ENCODE measurements at places on chromosomes 5 and 9. TPM values are rescaled to one million over a fixed set of nuclear protein-coding genes. Genes with fewer than 3 reads are reported as not detected.

DNA sequence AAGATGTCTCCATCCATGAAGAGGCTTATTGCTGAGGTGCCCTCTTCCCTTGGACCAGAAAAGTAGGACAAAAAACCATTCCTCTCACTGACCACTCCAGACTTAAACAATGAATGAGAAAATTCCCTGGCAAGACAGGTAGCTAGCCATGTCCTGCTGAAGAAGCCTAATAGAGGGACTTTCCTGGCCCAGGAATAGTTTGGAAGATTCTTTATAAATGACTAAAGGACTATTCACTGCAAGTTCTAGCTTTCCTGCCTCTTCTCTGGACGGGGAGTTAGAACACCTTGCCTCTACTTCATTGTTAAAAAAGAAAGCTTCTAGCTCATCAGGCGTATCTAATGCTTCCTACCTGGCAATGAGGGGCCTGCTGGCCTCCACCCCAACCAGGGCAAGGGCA is 153.6 kb downstream of the NR3C1 start:
- peaks cover 16% of the 10 kb centered on the region for H3K4me1 ChIP-seq
- DNase-seq, result no peak
- H3K4me3 ChIP-seq, result no peak overlapping the region
- H3K27me3 ChIP-seq, result no peaks in the 10 kb centered on the region
- no peaks in the 10 kb centered on the region for H3K36me3 ChIP-seq

GRCh38 chr9:95807326-95807947 is 68.1 kb upstream of the ERCC6L2 start:
- peak overlapping the region; percentile 7 for H3K4me3 ChIP-seq
- H3K4me1 ChIP-seq, result peaks cover 17% of the 10 kb centered on the region
- H3K27ac ChIP-seq, result peak overlapping the region; percentile 32
- DNase-seq, result no peak
- H3K36me3 ChIP-seq, result no peaks in the 10 kb centered on the region
- no peaks in the 10 kb centered on the region for H3K27me3 ChIP-seq

- no peaks in the 10 kb centered on the region for H3K36me3 ChIP-seq
- H3K4me3 ChIP-seq, result no peak overlapping the region
- no peak overlapping the region for H3K27ac ChIP-seq
- no peak for DNase-seq
- H3K27me3 ChIP-seq, result no peaks in the 10 kb centered on the region
Measured at GRCh38 chr5:113302120-113302519, 132.7 kb downstream of the TSSK1B start.

DNA sequence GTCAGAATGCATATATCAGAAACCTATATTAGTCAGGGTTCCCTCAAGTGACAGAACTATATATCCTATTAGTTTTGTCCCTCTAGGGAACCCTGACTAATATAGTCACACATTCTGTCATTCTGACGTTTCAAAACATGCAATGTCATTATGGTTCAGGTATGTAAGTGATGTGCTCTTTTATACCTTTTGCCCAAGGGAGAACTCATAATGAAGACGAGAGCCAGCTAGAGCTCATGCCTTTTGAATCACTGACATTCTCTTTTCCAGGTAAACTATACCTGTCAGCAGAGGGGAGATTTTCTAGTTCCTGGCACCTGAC is 576.7 kb downstream of the LRRC70 start:
- no peaks in the 10 kb centered on the region for H3K27me3 ChIP-seq
- H3K4me3 ChIP-seq, result no peak overlapping the region
- no peaks in the 10 kb centered on the region for H3K36me3 ChIP-seq
- H3K27ac ChIP-seq, result no peak overlapping the region

DNA sequence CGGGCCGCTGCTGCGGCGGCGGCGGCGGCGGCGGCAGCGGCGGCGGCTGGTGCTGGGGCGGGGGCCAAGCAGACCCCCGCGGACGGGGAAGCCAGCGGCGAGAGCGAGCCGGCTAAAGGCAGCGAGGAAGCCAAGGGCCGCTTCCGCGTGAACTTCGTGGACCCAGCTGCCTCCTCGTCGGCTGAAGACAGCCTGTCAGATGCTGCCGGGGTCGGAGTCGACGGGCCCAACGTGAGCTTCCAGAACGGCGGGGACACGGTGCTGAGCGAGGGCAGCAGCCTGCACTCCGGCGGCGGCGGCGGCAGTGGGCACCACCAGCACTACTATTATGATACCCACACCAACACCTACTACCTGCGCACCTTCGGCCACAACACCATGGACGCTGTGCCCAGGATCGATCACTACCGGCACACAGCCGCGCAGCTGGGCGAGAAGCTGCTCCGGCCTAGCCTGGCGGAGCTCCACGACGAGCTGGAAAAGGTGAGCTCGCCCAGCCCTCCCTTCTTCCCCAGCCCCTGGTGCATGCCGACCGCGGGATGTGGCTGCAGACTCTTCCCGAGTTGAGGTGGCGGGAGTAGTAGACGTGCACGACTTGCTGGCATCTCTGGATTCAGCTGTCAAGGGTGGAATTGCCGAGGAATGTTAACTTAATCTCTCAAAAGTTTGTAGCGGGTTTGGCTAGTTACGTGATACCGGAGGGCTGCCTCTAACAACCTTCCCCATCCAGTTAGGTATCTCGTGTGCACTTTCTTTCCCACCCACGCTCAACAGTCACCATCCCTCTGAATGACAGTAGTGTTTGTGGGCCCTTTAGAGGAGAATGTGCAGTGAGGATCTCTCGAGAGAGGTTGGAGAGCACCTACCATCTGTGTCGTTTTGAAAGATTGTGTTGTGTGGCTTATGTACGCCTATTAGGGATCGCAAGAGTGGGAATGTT is 932 bp downstream of the SLC12A2 start:
- peak overlapping the region; percentile 97 for H3K4me3 ChIP-seq
- H3K27ac ChIP-seq, result peak overlapping the region; percentile 93
- H3K27me3 ChIP-seq, result no peaks in the 10 kb centered on the region
- peak; percentile 4 for DNase-seq

EPB41L4A gene
- total RNA-seq, result 12.2 TPM

TEX53 gene
- total RNA-seq, result not detected
